Epithelial cell of esophagus (primary cell): ENCODE measurements at places on chromosomes 2 and 18.
A peak's percentile ranks its signal among the peaks of the same experiment; 100 is the strongest.

DNA sequence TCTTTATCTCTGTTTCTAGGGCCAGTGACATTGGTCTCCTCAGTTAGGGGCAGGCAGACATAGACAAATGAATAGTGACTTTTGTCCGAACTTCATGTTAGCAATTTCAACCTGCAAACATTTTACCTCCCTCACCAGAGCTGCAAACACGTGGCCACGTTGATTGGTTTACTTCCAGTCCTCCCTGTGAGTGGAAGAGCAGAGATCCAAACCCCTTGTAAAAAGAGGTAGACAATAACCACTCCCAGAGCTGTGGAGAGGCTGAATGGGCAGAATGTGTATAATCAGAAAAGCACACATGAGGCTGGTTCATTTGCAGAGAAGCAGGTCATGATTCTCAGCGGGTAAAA, 31.1 kb downstream of the CTIF start:
- DNase-seq = no peak

DNA sequence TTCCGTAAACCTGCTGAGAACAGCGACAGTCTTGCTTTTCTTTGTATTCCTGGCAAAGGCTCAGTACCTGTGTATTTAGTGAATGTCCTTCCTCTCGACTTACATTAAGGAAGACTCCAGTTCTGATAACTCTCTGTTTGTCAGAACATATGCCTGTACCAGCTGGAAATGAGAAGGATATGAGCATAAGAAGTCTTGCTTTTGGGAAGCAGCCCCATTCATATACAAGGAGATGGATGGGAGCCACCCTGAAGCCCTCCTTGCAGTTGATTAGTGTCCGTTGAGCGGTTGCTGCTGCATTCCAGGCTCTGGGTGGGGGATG, 59.8 kb downstream of the SH3BP4 start:
- no peak for DNase-seq

GRCh38 chr2:230868947-230869913, 4.5 kb downstream of the ITM2C start:
- DNase-seq = no peak

- no peak for DNase-seq
Measured at GRCh38 chr2:217834744-217835513, 167.9 kb downstream of the TNS1 start.

DNA sequence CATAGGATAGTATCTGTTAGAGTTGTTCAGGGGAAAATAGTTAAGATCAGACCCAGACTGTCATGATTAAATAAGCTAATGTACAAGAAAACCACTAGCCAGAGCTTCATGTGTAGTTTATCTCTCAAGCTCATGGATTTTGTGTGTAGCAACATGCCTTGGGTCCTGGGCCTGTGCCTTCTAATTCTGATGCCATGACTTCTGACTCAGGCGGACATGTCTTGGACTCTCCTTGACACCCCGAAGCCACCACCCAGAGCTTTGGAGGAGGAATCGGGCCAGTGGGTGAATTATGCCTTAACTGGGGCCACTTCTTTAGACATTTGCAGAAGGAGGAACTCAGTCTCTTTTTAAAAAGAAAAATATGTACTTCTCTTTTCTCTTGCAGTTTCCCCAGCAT, 68.7 kb downstream of the NPAS2 start:
- DNase-seq = no peak

- no peak for DNase-seq
Measured at GRCh38 chr2:53631313-53632125, 136.1 kb upstream of the CHAC2 start.

DNA sequence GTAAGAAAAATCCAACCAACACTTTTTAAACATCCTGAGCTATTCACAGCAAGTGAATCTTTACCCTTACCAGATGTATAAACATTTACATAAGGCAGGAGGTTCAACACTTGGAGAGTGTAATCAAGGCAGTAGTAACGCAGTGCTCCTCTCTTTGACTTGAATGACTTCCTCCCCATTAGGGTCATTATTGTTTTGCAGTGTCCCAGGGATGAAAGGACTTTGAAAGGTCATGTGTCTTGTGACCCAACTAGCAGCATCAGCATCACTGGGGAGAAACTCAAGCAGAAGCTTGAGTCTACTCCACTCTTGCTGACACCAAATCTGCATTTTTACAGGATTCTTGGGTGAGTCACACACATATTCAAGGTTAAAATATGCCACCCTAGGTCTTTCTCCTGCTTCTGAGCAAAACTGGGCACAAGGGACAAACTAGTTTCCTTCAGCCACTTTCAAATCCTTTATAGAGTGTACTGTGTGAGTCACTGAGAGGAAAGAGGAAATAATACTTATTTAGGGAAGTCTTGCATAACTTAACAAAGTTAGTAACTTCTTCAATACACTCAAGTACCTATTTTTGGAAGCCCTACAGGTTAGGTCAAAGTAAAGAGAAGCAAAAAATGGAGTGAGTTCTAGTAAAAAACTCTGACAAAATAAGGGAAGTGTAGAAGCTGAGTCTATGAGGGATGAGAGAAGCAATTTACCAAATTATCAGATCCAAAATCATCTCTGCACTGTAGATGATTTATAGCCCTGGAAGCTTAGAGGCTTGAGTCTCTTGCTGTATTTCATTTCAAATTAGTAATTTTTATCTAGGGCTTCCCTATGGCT, 51.0 kb upstream of the EML4 start:
- peak; percentile 55 for DNase-seq

DNA sequence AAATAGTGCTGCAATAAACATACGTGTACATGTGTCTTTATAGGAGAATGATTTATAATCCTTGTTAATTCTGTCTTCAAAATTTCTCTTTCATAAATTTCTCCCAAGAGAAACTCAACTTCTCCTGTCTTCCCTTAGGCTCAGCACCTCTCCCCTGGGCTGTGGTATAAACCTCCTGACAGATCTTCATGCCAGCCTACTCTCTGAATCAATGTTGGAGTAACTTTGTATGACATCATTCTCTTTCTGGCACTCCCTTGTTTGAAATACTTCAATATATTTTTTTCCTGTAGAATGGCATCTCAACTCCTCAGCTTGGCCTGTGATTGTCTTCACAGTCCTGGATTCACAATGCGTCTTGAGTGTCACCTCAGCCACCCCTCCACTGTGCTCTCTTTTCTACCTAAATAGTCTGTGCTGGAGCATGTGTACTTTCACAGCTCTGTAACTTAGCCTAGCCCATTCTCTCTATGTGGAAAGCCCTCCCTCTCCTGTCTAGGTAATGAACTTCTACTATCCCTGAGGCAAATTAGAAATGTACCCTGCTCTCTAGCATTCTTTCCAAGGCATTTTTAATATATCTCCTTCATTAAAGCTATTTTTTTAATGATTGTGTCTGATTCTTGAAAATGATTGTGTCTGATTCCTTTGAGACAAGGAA, 649.9 kb upstream of the FANCL start:
- DNase-seq = peak; percentile 10

- no peak for DNase-seq
Measured at GRCh38 chr18:29969876-29970275, 1072.7 kb downstream of the DSC3 start.

GRCh38 chr2:186325827-186326535, 160.1 kb upstream of the ZC3H15 start:
- DNase-seq = peak; percentile 88

- no peak for DNase-seq
Measured at GRCh38 chr2:101597347-101597944, 100.1 kb upstream of the MAP4K4 start.

GRCh38 chr2:190182071-190182524, 119.6 kb upstream of the MSTN start:
- no peak for DNase-seq

DNA sequence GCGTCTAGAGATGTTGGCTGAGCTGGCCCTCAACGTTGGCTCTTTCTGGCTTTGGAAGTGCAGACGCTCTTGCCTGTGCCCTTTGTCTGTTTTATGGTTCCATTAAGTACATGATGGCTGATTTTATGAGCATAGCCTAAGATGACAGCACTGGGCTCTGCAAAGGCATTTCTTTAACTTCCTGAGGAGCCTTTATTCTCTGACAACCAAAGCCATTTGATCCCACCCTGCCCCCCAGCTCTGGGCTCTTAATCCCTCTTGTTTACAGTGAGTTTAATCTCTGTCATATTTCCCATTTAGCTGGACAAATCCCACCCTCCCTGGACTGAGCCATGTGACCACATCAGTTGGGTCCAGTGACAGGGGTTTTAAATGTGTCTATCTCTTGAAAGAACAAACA, 195.9 kb downstream of the ACKR3 start:
- no peak for DNase-seq

GRCh38 chr18:28541276-28541930, 364.5 kb upstream of the CDH2 start:
- DNase-seq = no peak

DNA sequence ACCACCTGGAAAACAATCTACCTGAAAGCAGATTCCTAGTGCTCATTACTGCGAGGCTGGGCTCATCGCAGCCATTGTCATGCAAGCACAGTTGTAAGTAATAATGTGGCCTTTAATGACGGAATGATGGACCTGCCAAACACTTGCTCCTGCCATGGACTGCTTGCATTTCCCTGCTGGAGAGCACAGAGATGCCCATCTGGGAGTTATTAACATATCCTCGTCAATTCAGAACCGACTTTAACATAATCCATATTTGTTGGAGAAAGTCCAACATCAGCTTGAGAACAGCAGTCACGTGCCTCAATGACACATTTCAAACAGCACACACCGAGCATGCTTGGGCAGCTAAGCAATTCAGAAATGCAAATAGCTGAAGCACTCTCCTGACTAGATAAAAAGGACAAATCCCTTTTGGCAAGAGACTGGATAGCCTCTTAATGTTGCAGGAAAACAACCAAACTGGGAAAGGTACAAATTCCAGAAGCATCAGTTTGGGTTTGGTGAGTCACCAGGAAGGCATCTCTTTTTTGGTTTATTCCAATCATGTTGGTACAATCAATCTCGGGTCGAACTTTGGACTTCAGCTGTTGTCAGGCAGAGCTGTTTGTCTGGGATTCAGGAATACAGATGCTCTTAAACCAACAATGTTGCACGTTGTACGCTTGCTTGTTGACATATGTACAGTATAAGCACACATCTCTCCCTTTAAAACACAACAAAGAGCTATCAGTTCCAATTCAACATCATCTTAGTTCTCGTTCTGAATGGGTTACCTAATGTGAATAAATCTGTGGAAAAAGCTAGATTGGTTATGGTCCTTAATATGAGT, 395.8 kb downstream of the LNPK start:
- DNase-seq = peak; percentile 32

DNA sequence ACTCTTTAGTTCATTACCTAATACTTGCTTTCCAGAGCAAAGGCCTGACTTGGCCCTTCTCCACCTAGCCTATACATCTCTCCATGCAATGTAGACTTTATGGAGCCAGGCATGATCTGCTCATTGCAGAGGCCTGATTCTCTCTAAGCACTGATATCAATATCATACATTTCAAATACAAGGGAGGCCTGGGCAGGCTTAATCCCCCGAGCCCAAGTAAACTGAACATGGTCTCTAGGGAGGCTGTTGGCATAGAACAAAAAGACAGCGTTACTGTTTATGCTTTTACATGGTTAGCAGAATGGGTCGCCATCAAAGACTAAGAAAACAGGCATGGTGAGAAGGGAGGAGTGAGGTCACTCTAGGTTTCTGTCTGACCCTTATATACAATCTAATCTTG, 695.1 kb downstream of the ZEB2 start:
- DNase-seq = no peak

DNA sequence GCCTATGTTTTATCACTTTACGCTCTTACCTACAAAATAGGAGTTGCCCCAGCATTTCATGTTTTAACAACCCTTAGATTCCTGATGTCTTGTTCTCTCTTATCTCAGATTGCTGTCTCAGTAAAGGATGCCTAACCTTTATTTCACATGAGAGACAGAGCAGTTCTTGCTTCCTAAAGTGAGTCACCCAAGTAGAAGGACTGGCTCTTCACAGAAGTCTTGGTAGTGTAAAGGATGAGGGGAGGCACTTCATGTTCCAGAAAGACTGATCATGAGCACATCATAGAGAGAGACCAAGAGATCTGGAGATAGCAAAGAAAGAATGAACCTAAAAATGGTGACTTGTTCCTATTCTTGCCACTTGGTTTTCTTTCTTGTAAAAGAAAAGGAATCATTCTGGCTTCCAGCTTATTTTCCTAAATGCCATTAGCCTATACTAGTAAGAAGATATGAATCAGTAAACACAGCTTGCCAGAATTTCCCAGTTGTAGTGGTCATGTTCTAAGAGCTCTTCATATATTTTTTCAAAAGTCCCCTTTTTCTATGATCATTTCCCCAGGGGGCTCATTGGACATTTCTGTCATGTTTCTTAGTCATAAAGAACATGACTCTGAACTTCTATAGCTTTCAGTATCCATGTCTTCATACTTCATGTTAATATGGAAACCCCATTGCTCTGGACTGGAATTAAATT, 54.9 kb downstream of the MAPRE2 start:
- peak; percentile 36 for DNase-seq

- no peak for DNase-seq
Measured at GRCh38 chr2:167487728-167488127, 599.4 kb downstream of the XIRP2 start.

- DNase-seq = no peak
Measured at GRCh38 chr2:108632332-108633160, 86.7 kb upstream of the RANBP2 start.

GRCh38 chr2:134347756-134348155, 93.9 kb downstream of the MGAT5 start:
- DNase-seq = no peak

GRCh38 chr2:53234548-53234903, 533.1 kb upstream of the CHAC2 start:
- peak; percentile 25 for DNase-seq

- DNase-seq = peak; percentile 24
Measured at GRCh38 chr18:57621246-57621604, 411 bp downstream of the NARS1 start.

- no peak for DNase-seq
Measured at GRCh38 chr2:211741966-211742365, 796.6 kb downstream of the ERBB4 start.

DNA sequence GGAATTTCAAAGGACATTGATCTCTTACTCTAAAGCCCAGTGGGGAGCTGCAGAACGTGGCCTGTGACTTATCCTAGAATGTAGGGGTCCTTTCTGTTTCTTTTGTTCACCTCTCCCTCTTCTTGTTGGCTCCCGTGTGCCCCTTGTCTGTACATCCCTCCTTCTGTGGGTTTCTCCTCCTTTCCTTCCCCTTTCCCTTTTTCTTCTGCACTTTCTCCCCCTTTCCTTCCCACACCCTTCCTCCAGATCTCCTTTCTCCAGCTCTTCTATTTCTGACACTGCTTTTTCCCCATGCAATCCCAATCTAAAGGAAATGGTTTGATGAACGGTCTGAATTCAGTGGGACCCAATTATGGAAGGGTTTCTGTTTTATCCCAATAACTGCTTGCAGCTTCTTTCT, 35.5 kb upstream of the MAPRE3 start:
- DNase-seq = no peak

GRCh38 chr2:217171874-217172273, 312.0 kb upstream of the TNP1 start:
- no peak for DNase-seq

DNA sequence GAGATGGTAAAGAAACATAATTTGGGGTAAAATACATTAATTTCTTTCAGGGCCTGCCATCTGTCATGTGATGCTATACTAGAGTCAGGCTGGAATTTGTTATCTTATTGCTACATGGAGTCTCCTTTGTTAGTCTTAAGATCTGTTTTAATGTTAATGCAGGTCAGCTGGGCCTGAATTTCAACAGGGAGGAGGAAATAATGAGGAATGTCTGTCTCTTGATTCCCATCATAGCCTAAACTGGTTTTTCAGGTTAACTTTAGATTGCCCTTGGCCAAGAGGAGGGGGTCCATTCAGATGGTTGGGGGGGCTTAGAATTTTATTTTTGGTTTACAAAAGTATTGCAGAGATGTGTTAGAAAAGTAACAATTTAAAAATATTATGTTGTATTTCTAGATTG, 19.0 kb upstream of the FEZ2 start:
- peak; percentile 34 for DNase-seq
